ENCODE measurements at places on chromosomes 2 and 18.

DNA sequence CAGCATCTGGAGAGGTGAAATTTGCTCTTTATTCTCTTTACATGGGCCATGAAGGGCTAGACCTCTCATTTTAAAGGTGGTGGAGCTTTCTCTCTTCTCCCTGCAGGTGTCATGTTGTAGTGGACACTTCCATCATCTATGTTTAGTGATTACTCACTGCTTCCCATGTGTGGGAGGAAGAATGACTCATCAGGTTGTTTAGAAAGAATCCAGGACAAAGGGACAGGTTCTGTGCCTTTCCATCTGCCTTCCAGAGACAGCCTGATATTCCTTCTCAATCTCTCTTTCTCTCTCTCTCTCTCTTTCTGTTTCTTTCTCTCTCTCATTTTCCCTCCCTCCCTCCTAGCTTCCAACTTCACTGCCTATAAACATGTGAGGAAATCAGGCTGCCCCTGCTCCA is 38.7 kb downstream of the SCG2 start:
- no peak for DNase-seq

GRCh38 chr18:59539108-59539507 is 158.1 kb downstream of the CCBE1 start:
- DNase-seq: no peak

DNA sequence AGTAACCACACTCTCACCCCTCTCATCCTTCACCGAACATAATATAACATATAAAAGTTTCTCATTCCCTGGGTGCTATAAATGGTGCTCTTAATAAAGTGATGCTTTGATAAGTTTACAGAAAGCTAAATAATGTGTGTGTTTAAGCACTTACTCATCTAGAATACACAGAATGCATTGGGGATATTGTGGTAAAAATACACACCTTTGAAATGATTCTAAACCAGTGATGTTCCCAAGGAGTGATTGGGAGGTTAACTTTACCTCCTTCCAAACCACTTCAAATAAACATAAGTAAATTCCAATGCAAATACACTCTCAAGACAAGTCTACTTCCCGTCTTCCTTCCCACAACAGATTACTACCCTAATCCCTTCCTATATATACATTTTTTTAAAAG is 85.3 kb upstream of the TWSG1 start:
- DNase-seq: no peak

GRCh38 chr18:77124452-77124922 is 8.1 kb downstream of the MBP start:
- DNase-seq: no peak

DNA sequence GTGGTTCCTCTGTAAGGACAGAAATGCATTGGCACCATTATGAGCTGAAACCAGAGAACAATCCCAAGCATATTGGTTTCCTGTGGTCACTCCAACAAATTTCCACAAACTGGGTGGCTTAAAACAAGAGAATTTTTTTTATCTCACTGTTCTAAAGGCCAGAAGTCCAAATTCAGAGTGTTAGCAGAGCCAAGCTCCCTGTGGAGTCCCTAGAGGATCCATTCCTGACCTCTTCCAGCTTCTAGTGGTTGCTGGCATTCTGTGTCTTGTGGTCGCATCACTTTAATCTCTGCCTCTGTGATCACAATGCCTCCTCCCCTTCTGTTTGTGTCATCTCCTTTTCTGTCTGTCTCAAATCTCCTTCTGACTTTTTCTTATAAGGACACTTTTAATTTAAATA is 380.3 kb downstream of the NYAP2 start:
- no peak for DNase-seq

- DNase-seq: no peak
Observed at GRCh38 chr2:191539068-191539467, 138.9 kb upstream of the NABP1 start.

DNA sequence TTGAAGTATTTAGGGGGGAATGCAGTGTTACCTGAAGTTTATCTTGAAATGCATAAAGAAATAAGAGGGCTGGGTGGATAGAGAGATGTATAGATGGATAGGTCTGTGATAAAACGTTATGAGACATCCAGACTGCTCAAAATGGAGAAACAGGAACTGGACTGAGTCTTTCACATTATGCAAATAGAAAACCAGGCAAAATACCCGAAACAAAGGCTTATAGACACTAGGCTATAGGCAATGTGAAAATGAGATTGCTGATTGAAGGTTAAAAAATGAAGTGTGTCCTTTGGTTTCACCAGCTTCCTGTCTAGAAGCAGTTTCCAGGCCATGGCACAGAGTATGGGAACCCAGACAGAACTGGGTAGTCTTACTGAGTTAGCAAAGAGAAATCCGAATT is 24.9 kb upstream of the SLC3A1 start:
- no peak for DNase-seq

- no peak for DNase-seq
Observed at GRCh38 chr2:109299536-109299935, 170.5 kb downstream of the SH3RF3 start.

DNA sequence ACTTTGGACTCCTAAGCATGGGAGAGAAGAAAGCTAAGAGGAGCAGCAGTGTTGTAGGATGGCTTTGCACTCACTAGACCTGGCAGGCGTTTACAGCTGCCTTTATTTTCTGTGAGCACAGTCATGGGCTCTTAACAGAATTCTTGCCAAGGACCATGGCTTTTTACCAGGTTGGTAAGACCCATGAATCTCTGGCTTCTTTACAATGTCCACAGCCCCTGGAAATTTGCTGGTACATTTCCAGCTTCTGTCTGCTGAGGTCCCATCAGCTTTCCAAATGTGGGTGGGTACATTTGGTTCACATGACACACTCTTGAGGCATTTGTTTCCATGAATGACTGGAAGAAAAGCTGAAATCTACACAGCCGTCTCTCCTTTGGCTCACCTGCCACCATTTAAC is 162.7 kb downstream of the PPP1R1C start:
- DNase-seq: no peak

GRCh38 chr2:31654241-31654640 is 73.5 kb upstream of the SRD5A2 start:
- no peak for DNase-seq

DNA sequence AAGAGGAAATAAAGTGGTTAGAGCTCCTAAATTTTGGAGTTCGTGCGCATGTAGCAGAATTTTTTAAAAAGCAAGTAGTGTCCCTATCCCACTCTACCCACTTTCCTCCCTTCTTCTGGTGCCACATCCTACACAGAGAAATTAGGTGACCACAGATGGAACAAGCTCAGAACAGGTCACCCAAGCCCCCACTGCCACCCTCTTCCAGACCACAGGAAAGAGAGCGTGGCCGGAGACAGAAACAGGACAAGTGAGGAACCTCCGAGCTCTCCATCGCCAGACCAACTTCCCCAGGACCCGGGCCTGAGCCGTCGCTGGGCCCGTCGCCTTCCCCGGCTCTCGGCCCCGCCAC is 433 bp downstream of the NPC1 start:
- DNase-seq: no peak

DNA sequence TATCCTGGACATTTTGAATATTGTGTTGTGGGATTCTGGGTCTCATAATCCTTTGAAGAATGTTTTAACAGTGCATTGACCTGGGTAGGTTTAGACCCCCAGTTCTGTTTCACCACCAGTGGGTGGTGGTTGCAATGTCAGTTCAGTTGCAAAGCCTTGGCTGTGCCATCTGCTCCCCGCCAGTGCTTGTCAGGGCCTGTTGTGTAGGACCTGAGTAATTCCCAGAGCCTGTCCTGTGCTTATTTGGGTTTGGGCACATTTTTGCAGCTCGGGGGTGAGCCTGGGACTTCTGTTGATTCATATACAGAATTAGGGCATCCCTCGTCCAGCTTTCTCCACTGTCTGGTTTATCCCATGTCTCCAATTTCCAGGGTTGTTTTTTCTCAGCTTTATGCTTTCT is 24.8 kb downstream of the ATP9B start:
- no peak for DNase-seq

DNA sequence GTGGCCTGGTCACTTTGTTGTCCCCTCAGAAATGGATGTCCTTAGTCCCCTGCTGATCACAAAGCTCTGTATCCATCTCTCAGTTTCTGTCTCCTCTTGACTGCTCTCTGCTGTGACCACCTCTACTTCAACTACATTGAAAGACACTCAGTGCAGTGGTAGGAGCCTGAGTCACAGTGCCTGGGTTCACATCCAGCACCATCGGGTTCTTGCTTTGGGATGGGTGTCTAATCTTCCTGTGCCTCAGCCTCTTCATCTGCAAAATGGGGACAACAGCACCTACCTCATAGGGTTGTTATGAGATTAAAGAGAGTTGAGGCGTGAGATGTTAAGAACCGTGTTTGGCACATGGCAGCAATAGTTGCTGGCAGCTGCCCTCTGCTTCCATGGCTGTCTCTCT is 30.6 kb downstream of the YPEL5 start:
- no peak for DNase-seq

DNA sequence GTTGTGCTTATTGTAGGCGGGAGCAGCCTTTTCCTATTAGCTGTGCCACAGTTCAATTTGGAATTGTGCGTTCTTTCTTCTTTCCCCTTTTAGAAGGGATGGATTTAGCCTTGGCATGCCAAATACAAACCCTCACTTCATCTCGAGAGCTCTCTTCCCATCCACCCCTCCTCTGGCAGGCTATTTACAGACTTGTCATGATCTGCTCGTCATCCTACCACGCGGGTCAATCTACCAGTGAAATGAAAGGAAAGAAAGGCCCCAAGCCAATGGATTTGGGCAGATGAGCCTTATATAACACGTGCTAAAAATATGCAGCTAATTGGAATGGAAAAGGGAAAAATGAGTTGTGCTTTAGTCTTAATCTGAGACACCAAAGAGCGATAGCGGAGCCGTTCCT is 277.5 kb downstream of the PRKCE start:
- no peak for DNase-seq

DNA sequence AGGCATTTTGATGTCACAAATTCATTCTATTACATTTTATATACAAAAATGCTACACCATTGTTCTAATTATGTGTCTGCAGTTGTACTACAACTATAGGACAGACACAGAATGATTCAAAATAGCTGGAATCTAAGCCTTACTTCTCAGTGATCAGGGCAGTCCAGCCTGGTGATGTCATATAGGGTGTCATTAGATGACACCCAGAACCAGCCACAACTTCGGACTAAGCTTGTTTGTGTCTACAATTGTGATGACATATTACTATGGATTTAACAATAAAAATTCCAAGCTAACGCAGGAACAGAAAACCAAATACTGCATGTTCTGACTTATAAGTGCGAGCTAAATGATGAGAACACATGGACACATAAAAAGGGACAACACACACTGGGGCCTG is 31.0 kb downstream of the M1AP start:
- DNase-seq: no peak

GRCh38 chr18:39241534-39241933 is 1675.9 kb upstream of the CELF4 start:
- DNase-seq: no peak

- no peak for DNase-seq
Observed at GRCh38 chr2:85312404-85312803, 15.4 kb downstream of the TGOLN2 start.

- DNase-seq: no peak
Observed at GRCh38 chr2:31476511-31477180, 62.1 kb upstream of the XDH start.

GRCh38 chr2:238081150-238081549 is 19.0 kb upstream of the ESPNL start:
- DNase-seq: no peak

DNA sequence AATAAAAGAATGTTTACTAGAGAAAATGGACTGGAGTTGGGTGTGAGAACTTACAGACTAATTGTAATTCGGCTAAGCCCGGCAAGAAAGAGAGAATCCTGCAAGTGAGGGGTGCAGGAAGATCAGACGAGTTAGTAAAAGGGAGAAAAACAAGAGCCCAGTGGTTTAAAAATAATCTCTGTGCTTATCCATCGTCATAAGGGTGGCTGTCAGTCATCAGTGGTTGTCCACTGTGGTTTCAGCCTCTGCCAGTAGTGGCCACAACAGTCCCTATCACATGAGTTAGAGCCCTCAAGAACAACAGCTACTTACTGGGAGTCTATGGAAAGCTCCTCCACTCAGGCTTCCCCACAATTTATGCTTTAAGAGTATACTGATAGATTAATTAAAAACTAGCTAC is 239.8 kb downstream of the SETBP1 start:
- no peak for DNase-seq

- DNase-seq: no peak
Observed at GRCh38 chr2:207483477-207483876, 46.3 kb upstream of the CREB1 start.

DNA sequence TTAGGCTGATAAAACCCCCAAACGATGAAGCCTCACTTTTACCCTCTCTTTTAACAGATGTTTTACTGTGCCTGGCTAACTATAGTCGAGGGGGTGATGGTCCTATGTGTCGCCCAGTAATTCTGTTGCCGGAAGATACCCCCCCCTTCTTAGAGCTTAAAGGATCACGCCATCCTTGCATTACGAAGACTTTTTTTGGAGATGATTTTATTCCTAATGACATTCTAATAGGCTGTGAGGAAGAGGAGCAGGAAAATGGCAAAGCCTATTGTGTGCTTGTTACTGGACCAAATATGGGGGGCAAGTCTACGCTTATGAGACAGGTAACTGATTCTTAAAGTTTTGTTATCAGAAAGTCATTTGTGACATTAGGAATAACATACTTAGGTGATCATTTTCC is 20.4 kb downstream of the MSH6 start:
- no peak for DNase-seq

DNA sequence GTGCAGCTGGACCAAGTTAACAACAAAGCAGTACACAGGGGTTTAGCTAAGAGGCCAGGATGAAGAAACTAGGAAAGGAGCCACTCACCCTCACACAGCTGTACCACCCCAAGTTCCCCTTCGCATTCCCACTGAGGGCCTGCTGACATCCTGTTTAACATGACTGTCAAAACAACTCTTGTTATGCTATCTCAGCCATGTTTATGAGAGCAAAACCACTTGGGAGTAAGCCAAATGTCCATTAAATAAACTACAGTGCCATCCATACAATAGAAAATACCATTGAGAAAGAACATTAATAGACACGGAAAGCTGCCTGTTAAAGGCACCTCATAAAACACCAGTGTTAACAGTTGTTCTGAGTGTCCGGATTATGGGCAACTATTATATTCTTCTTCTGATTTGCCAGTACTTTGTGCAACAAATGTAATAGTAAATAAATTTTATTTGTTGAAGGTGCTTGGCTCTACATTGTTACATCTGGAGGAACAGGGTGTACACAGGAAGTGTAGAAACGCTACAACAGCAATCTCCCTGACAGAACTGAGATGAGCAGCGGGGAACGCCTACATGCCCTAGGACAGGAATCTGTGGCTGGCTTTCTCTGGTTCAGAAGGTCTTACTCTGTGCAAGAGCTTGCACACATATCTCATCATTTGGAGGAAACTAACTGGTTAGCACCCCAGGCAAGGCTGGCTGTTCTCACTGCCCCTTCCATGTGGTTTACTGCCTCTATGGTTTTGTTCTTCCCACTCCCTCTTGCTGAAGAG is 85.6 kb downstream of the EHD3 start:
- DNase-seq: peak; percentile 39

Data from prostate gland (tissue), 2 donors.